Temporal lobe (tissue), 4 donors: ENCODE measurements at places on chromosomes 7 and 10. TPM values are rescaled to one million over a fixed set of nuclear protein-coding genes. Genes with fewer than 3 reads are reported as not detected.

The DOCK1 gene
- 13.5 TPM for total RNA-seq

The C10orf53 gene
- not detected for total RNA-seq

The MBL2 gene
- total RNA-seq: not detected

The RAB19 gene
- total RNA-seq: not detected

The TASOR2 gene
- total RNA-seq: 80.4 TPM

The CALHM1 gene
- not detected for total RNA-seq

The ADAP1 gene
- total RNA-seq: 32.0 TPM

The FEZF1 gene
- total RNA-seq: 0.25 TPM

The SORCS1 gene
- total RNA-seq: 15.2 TPM

The SPDYE2 gene
- not detected for total RNA-seq

The CRYGN gene
- total RNA-seq: 0.25 TPM

The OPALIN gene
- not detected for total RNA-seq

The OR2A1 gene
- under 0.01 TPM for total RNA-seq

The CPA2 gene
- not detected for total RNA-seq

The ZNF239 gene
- 16.5 TPM for total RNA-seq

The HOXA2 gene
- total RNA-seq: not detected

The PCBD1 gene
- 12.0 TPM for total RNA-seq

The SAMD9 gene
- 1.5 TPM for total RNA-seq

The PPP1R3C gene
- 22.9 TPM for total RNA-seq

The RELN gene
- 52.6 TPM for total RNA-seq

The JCAD gene
- 15.5 TPM for total RNA-seq

The VWC2 gene
- 3.9 TPM for total RNA-seq

The ZNF365 gene
- 16.2 TPM for total RNA-seq

The TAC1 gene
- 8.4 TPM for total RNA-seq

The GRM3 gene
- 86.5 TPM for total RNA-seq

The CTTNBP2 gene
- total RNA-seq: 52.9 TPM

The KLF14 gene
- total RNA-seq: not detected

The GLUD1 gene
- 139 TPM for total RNA-seq

The CBX3 gene
- total RNA-seq: 166 TPM

The RAMP3 gene
- 6.1 TPM for total RNA-seq

The TCAF2 gene
- total RNA-seq: 0.49 TPM

The RNF133 gene
- total RNA-seq: 0.25 TPM

The HDAC9 gene
- 101 TPM for total RNA-seq

The GPR85 gene
- total RNA-seq: 131 TPM

The RBAK gene
- 13.8 TPM for total RNA-seq

The EPO gene
- total RNA-seq: not detected

The EN2 gene
- not detected for total RNA-seq

The ACTL6B gene
- total RNA-seq: 99.6 TPM

The BPGM gene
- total RNA-seq: 23.4 TPM

The SLC25A40 gene
- total RNA-seq: 17.2 TPM

The LMTK2 gene
- 32.5 TPM for total RNA-seq

The OR2A42 gene
- total RNA-seq: not detected

The ICA1 gene
- 20.4 TPM for total RNA-seq

The TLL2 gene
- total RNA-seq: 0.25 TPM

The PDE1C gene
- total RNA-seq: 21.1 TPM

The NSUN5 gene
- total RNA-seq: 11.6 TPM

The ACSM6 gene
- total RNA-seq: not detected

The SLIT1 gene
- total RNA-seq: 86.1 TPM

The GPR141 gene
- 0.98 TPM for total RNA-seq

The ENO4 gene
- total RNA-seq: 1.2 TPM

The SVOPL gene
- 0.25 TPM for total RNA-seq

The VWDE gene
- 0.25 TPM for total RNA-seq

The SCIN gene
- 0.98 TPM for total RNA-seq

The TWIST1 gene
- 0.74 TPM for total RNA-seq
